ENCODE measurements at places on chromosomes 2 and 18. TPM values are rescaled to one million over a fixed set of nuclear protein-coding genes. Genes with fewer than 3 reads are reported as not detected.

GRCh38 chr2:97726261-97727064 lies 13.1 kb downstream of the ZAP70 start:
- DNase-seq: no peak

The NTSR2 gene
- total RNA-seq: not detected

- DNase-seq: no peak
Observed at GRCh38 chr2:235752846-235753245, 259.0 kb downstream of the AGAP1 start.

The LOXL3 gene
- total RNA-seq: 7.7 TPM

- no peak for DNase-seq
Observed at GRCh38 chr2:60353863-60354262, 199.6 kb downstream of the BCL11A start.

GRCh38 chr2:216034065-216034464 lies 20.7 kb upstream of the MREG start:
- DNase-seq: peak; percentile 71

The HOXD1 gene
- total RNA-seq: not detected

- no peak for DNase-seq
Observed at GRCh38 chr2:1945819-1946218, 201.5 kb upstream of the PXDN start.

DNA sequence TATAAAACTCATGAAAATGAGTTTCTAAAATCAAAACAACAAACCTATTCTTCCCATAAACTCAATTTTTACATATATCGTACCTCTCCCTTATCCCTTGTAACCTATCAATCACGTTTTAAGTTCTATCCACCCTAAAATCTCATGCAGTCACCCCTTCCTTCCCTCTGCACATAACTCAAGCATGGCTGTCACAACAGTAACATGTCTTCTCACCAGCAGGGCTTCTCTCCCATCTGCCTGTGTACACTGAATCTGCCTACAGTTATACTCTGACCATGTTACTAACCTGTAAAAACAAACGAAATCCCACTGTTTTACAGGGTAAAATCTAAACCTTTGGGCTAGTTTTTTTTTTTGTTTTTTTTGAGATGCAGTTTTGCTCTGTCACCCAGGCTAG lies 68.2 kb downstream of the MAP4K3 start:
- no peak for DNase-seq

The DPYSL5 gene
- 3.8 TPM for total RNA-seq

DNA sequence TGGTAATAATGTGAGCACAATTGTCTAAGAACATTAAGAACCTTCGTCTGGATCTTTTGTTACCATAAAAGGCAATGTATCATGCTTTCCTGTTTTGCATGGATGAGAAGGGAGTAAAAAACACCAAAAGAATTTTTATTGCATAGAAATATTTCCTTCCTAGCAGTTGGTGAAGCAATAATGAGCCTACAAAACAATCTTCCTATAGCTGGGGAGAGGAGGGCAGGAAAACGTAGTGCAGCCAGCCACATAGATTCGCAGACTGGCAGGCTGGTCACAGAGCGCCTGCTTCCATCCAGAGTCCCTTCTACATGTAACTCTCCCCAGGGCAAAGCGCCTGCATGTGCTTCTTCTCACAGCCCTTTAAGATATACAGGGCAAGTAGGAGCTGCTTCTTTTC lies 190.4 kb downstream of the BABAM2 start:
- no peak for DNase-seq

The PDE11A gene
- total RNA-seq: 1.2 TPM

GRCh38 chr2:151103551-151103950 lies 158.1 kb downstream of the RBM43 start:
- no peak for DNase-seq

The WDR12 gene
- 123 TPM for total RNA-seq

DNA sequence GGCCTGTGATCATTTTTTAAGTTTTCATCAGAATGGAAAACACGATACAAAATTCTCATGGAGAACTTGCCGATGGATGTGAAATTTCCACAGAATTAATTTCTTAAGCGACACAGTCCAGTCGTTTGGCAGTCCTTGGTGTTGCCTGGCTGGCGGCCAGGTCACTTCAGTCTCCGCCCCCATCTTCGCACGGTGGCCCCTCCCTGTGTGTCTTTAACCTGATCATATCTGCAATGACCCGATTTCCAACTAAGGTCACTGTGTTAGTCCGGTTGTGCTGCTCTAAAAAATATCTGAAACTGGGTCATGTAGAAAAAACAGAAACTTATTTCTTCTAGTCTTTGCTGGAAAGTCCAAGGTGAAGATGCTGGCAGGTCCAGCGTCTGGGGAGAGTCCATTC lies 44.5 kb upstream of the COPS8 start:
- DNase-seq: no peak

DNA sequence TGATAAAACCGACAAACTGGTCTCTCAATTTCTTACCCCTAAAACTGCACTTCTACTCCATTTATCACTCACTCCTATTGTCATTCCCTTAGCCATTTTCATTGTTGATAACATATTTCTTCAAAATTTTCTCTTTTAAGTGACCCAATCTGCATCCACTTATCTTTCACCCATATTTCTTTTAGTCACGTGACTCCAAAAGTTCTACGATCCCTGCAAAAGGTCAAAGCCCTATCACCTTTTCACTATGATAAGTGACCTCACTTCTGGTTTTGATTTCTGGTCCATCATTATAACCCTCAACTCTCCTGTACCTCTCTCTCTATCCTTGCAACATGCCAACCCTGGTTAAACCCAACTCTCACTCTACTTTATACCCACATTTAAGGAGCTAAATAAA lies 49.1 kb downstream of the LRATD1 start:
- DNase-seq: no peak

The SCN9A gene
- 0.90 TPM for total RNA-seq

The RGPD4 gene
- not detected for total RNA-seq

The CDKL4 gene
- 0.41 TPM for total RNA-seq

DNA sequence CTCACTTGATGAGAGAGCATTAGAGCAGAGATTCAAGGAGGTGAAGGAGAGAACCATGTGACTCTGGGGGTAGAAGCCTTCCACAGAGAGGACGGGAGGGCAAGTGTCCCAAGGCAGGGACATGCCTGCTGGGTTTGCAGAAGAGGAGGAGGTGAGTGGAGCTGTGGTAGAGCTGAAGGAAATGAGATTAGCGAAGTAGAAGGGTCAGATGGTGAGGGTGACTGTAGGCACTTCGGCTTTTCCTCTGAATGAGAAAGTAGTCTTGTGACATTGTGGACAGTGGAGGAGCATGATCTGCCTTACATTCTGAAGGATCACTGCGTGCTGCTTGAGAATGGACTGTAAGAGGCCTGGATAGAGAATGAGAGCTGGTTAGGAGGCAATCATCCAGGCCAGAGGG lies 126.0 kb downstream of the NXPH2 start:
- DNase-seq: no peak

The MC4R gene
- 0.03 TPM for total RNA-seq

DNA sequence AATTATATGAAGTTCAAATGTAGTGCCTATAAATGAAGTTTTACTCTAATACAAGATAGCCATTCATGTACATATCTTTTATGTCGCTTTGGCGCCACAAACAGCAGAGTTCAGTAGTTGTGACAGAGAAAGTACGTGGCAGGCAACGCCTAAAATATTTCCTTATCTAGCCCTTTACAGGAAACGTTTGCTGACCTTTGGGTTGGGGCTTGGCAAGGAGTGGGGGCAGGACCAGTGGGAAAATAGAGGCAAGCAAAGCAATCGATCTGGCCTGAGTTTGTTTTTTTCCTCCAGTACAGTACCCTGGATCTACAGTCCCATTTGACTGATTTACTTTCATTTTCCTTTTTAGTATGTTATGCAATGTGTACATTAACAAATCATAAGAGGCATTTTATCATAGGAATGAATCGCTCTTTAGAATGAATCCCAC lies 13.1 kb downstream of the CCDC68 start:
- no peak for DNase-seq

The PTGR3 gene
- total RNA-seq: 18.1 TPM

The ZNF142 gene
- total RNA-seq: 14.8 TPM

DNA sequence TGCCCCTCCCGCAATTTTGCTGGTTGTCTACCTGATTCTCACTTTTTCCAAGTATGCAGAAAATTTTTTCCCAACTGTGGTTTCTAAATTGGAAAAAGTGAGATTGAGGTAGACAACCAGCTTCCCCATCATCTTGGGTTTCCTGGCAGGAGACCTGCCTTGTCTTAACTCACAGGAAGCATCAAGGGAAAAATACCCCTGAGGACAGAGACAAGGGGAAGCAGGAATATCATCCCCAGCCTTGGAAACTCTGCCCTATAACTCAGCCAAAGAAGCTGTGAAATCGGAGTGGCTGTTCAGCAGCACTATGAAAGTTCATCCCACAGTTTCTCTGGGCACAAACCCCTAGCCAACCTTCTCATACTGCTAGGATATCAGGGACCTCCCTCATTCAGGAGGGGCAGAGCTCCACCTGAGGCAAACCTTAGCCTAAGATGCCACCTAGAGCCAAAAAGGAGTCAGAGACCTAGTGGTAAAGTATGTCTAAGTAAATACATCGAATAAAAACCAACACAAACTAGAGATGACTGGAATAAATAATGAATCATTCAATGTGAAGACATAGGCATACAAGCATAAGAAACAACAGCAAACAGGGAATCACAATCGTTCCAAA lies 68.2 kb downstream of the ZSWIM2 start:
- peak; percentile 13 for DNase-seq

DNA sequence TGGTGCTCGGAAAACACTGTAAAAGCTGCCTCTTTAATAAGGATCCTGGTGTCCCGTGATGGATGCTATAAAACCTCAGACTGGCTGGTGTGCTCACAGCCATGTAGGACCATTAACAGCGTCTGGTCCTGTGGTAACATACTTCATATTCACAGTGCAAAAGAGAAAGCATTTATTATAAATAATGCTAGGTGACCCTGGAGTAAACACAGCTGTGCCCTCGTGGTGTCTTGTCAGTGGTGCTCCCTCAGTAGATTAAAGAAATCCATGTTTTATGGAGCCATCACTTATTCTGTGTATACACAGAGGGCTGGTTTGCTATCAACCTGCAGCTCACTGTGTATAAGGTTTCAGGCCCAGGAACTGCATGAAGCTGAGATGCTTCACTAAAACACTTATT lies 106.9 kb downstream of the CDK15 start:
- DNase-seq: no peak

The SCYGR5 gene
- not detected for total RNA-seq

DNA sequence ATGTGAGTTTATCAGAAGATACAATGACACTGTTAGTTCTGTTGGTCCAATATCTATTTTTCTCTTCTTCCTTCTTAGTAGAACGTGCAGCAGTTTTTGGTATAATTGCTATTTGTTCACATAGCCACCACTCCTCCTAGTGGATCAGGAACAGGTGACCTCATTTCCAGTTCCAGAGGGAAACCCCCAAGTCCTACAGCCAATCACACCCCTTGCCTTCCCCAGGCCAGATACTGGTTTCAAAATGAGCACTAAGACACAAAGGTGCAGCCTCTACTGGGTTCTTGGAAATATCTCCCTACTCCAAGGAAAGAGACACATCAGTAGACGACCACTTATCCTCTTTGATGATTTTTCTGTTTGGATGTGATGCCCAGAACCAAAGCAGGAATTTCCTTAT lies 103.2 kb downstream of the TCF4 start:
- DNase-seq: no peak

DNA sequence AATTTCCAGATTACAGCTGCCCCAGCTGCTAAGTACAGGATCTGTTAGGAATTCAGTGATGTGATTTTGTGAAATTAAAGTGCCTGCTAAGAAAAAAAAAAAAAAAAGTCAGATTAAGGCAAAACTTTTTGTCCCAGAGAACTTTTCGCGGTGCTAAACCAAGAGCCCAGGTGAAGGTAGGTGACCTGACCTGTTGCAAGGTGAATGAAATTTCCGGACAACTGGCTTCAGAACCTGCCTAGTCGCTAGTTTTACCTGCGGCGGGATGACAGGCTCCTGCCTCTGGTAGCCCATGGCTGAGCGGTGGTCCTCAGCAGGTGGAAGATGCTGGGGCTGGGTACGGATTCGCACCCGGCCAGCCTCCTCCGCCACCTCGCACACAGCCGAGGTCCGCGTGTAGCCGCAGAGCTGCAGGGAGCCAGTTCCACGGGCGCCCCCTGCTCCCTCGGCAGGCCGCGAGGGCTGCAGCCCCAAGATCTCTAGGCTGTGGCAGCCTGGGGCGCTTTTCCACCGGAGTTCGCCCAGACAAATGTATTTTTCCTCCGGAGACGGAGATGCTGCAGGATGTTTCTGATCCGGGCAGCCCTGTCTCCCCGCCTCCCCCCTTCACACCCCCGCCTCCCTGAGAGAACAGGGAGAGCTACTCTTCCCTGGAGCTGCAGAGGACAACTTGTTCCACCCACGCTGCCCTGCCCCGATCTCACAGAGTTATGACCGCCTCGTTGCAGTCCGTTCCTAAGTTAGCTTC lies at the start of gene SLC38A11:
Gene SLC38A11, minus strand, starts transcription at position 572 of the 748 bp plus-strand sequence. Its CDS starts 278 bp downstream, at position 294.
- DNase-seq: peak; percentile 24

- no peak for DNase-seq
Observed at GRCh38 chr2:28673338-28673737, 78.3 kb upstream of the PPP1CB start.

- DNase-seq: no peak
Observed at GRCh38 chr18:33755391-33755790, 177.4 kb downstream of the ASXL3 start.

The TMEM182 gene
- total RNA-seq: 1.8 TPM

- no peak for DNase-seq
Observed at GRCh38 chr2:188869550-188869949, 104.6 kb upstream of the COL3A1 start.

- DNase-seq: no peak
Observed at GRCh38 chr18:2515908-2516625, 55.2 kb downstream of the METTL4 start.

DNA sequence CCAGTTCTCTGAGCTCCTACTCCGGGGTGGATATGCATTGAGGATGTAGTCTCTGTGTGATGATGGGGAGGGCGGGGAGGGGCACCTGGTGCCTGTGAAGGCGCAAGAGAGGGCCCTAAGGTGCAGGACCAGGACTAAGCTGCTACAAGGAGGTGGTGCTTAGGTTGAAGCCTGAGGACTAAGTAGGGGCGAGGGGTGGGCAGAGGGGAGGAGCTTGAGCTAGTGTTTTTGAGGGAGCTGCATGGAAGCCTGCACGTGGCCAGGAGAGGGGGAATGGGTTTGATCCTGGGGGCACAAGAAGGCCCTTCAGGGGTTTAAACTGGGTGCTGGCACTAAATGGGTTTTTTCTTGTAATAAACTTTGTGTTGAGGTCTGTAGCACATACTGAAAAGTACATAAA lies 105.0 kb downstream of the UGGT1 start:
- DNase-seq: peak; percentile 51

The DHRS9 gene
- total RNA-seq: not detected

- no peak for DNase-seq
Observed at GRCh38 chr18:24841536-24841935, 381.1 kb downstream of the HRH4 start.

DNA sequence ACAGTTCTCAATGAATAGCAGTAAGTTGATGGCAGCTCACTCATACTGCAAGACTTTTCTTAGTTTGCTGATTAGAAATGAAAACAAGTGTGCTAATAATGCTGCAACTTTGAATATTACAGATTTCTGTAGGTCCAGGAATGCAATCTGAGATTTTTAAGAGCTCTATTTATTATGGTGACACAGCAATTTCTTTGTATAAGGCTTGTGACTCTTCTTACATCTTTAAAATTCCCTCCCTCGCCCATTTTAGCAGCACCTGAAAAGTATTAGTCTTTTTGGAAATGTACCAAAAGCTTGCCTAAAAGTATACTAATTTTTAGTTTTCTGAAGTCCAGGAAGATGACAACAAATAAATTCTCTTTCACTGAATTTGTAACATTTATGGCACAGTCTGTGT lies 4.4 kb upstream of the HTR2B start:
- no peak for DNase-seq

- no peak for DNase-seq
Observed at GRCh38 chr2:158580760-158581159, 124.0 kb downstream of the PKP4 start.

The ZFP36L2 gene
- 9.5 TPM for total RNA-seq

Data from H7 (cell line).